ENCODE measurements at places on chromosomes 11 and 22.

DNA sequence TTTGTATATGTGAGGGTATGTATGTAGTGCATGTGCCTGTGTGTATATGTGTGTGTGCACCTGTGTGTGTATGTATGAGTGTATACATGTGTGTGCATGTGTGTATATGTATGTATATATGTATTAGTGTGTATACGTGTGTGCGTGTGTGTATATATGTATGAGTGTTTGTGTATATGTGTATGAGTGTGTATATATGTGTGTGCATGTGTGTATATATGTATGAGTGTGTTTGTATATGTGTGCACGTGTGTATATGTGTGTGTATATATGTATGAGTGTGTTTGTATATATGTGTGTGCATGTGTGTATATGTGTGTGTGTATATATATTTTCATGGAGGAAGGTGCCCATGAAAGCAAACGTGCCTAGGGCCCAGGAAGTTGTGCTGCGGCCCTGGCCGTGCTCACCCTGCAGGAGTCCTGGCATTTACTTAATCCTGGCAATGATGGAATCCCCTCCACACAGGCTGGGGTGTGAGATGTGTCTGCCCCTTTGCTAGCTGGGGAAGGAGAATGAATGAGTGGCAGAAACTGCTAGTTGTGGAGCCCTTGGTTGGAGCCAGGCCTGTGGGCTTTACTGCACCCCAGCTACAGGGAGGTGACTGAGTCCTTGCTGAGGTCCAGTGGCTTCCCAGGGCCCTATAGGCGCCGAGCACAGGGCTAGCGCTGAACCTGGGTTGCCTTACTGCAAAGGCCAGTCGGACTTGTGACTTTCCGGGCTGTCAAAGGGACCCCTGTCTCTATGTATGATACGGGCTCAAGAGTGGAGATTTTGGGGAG, 97.2 kb downstream of the MYO18B start:
- H3K4me1 ChIP-seq = no peaks in the 10 kb centered on the region
- H3K36me3 ChIP-seq = no peaks in the 10 kb centered on the region
- DNase-seq = no peak
- peaks cover 4% of the 10 kb centered on the region for H3K27me3 ChIP-seq

DNA sequence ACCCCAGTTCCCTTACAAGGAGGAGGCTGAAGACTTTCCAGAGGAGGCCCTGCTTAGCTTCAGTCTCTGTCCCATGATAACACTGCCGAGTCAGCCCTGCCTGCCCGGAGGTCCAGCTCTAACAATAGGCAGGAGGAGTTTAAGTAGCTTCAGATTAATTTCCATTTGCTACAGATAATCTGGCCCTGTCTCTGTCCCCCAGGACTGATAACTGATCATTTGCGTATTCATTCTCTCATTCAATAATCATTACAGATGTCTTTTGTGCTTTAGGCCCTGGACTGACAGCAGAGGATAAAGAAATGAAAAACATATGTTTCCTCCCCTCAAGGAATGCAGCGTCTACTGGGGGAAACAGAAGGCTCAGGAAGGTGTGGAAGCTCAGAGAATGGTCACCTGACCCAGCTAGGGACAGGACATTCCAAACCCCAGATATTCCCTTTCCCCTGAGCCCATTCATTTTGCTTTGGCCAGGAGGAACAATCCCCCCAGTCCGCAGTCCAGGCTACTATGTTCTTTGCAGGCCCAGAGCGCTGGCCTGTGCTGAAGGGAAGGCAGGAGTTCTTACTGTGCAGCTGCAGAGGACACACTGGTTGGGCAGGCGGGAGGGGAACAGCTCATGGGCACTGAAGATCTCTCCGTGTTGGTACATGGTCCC, 20.8 kb downstream of the CHRDL2 start:
- no peak overlapping the region for H3K27ac ChIP-seq
- H3K4me3 ChIP-seq = no peak overlapping the region
- H3K27me3 ChIP-seq = no peaks in the 10 kb centered on the region
- H3K36me3 ChIP-seq = no peaks in the 10 kb centered on the region

DNA sequence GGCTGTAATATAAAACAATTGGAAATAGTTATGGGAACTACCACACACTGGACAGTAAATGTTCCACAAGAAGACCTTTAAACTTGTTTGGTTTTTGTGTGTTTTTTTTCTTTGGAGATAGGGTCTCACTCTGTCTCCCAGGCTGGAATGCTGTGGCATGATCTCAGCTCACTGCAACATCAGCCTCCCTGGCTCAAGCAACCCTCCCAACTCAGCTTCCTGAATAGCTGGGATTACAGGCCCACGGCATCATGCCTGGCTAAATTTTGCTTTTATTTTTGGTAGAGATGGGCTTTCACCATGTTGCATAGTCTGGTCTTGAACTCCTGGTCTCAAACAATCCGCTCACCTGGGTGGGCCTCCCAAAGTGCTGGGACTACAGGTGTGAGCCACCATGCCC, 121.0 kb downstream of the MPPED2 start:
- no peaks in the 10 kb centered on the region for H3K27me3 ChIP-seq
- no peaks in the 10 kb centered on the region for H3K36me3 ChIP-seq
- H3K27ac ChIP-seq = no peak overlapping the region
- no peak for DNase-seq

GRCh38 chr11:101442936-101443521, 140.8 kb downstream of the TRPC6 start:
- no peak overlapping the region for H3K27ac ChIP-seq
- no peak for DNase-seq
- H3K36me3 ChIP-seq = no peaks in the 10 kb centered on the region

DNA sequence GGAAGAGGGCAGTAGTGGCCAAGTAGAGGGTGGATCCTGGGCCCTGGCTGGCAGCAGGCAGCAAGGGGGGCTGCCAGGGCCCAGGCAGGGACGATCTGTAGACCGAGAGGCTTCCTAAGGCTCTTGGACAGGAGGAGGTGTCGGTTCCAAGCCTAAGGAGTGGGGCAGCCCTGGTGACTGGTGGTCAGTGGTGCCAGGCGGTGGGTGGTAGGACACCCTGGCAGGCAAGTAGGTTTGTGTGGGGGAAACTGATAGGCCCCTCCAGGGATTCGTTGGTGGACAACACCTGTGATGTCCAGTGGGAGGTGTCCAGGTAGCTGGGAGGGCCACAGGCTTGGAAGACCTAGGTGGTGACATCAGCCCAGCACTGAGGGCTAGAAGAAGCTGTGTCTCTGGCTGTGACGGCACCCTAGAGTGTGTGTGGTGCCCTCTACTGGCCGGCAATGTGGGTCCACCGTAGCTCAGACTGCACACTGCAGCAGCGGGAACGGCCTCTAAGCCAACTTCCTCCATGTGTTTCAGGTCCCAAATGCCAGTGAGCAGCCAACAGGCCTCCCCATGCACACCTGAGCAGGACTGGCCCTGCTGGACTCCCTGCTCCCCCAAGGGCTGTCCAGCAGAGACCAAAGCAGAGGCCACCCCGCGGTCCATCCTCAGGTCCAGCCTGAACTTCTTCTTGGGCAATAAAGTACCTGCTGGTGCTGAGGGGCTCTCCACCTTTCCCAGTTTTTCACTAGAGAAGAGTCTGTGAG, 9.4 kb upstream of the SAMM50 start:
- H3K4me3 ChIP-seq = no peak overlapping the region
- no peaks in the 10 kb centered on the region for H3K36me3 ChIP-seq
- H3K27me3 ChIP-seq = peaks cover 5% of the 10 kb centered on the region
- peak; percentile 78 for DNase-seq

GRCh38 chr11:118260353-118260752, 3.7 kb downstream of the MPZL2 start:
- DNase-seq = no peak
- peaks cover 25% of the 10 kb centered on the region for H3K4me1 ChIP-seq
- peak overlapping the region; percentile 6 for H3K4me3 ChIP-seq
- H3K27me3 ChIP-seq = no peaks in the 10 kb centered on the region
- peaks cover 35% of the 10 kb centered on the region for H3K36me3 ChIP-seq
